PC-3 (cell line): ENCODE measurements at places on chromosomes 12 and 14. TPM values are rescaled to one million over a fixed set of nuclear protein-coding genes. Genes with fewer than 3 reads are reported as not detected.

DNA sequence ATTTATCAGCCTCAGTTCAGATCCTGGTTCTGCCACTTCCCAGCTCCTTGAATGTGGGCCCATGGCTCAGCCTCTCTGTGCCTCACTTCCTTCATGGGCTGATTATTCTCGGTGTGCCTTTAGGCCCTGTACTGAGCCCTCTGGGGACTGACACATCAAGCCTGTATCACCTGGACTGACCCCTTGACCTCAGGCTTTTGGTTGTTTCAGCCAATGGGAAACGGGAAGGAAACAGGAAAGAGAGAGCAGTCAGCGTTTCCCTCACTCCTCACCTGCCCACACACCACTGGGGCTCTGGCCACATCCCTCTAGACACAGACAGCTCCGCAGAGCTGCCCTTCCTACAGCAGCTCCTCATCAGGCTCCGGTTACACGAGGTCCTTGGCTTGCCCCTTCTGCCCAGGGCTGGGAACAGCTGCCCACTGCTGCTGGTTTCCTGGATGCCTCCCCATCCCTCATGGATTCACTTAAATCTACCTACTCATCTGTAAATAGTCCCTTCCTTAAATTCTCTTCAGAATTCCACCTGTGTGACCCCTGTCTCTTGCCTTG, 37.0 kb upstream of the ITPR2 start:
- DNase-seq: no peak

GRCh38 chr14:100568998-100569733, 18.1 kb downstream of the BEGAIN start:
- DNase-seq: no peak

DNA sequence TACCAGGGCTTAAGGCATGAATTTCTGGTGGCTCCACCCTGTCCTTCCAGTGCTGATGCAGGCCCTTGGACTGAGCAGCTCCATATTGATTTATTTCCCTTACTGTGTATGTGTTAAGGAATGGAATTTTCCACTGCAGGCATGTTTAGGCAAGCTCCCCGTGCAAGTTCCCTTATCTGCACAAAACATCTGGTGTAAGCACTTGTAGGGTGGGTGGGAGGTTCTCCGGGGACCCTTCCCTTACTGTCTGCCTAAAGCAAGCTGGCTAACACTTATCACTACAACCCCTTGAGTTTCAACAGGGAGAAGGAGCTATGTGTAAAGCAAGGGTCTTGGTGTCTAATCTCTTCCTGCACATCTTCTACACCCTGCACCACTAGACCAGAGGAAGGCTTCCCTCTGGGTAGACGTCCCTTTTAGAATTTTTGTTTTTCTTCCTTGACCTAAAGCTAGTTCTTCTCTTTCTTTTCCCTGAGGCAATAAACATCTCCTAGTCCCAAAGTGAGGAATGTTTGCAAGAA, 22.0 kb upstream of the DRAM1 start:
- no peak for DNase-seq

DNA sequence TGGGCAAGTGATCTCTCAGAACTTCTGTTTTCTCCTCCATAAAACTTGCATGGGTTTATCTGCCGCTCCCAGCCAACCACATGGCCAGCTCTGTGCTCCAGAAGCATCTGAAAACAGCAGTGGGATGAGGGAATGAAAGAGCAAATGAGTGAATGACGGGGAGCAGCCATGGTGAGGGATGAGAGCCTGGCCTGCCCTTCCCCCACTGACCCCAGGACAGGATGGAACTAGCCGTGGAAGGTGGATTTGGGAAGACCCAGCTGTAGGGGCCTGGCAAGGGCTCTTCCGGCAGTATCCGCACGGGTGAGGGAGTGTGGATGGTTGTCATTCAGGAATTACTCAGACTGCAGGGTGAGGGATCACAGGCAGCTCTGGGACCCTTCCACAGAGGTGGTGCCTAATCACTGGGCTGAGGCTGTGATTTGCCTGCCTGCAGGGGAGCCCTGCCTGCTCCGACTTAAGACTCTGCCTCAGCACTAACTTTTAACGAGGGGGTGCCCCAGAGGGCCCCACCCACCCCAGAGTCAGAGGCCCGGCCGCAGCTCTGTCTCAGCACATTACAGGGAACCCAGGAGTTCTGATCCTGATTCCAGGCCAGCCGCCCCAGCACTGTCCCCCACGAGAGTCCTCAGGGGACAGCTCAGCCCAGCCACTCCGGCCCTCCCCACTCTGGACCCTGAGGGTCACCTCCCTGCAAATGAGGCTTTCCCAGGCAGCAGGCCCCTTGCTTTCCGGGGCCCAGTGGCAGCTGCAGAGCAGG, 136.8 kb upstream of the C14orf180 start:
- no peak for DNase-seq

DNA sequence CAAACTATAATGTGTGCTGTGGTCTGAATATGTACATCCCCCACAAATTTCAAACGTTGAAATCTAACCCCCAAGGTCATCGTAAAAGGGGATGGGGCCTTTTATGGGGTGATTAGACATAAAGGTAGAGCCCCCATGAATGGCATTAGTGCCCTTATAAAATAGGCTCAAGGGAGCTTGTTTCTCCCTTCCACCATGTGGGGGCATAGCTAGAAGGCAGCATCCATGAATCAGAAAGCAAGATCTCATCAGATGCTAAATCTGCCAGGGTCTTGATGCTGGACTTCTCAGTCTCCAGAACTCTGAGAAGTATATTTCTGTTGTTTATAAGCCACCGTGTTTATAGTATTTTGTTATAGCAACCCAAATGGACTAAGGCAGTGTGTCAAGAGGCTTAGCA, 33.4 kb upstream of the IGF1 start:
- no peak for DNase-seq

- no peak for DNase-seq
These were observed 5.2 kb downstream of the KCNJ8 start for GRCh38 chr12:21769307-21769706.

DNA sequence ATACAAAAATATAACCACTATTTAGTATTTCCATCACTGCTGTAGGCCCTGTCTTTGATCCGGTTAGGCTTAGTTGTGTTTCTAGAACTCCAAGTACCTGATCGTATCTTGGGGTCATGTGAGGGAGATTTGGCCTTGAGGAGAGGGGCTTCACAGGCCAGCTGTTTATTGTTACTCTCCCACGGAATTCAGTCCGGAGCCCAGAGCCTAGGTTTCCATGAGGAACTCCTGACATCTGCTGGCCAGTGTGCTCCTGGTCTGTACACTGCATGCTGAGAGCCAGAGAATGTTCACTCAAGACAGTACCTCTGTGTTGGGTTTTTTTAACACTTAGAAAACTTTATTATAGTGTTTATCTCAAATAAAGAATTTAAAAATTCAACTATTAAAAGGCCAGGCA, 341.0 kb upstream of the TMEM132C start:
- peak; percentile 54 for DNase-seq

DNA sequence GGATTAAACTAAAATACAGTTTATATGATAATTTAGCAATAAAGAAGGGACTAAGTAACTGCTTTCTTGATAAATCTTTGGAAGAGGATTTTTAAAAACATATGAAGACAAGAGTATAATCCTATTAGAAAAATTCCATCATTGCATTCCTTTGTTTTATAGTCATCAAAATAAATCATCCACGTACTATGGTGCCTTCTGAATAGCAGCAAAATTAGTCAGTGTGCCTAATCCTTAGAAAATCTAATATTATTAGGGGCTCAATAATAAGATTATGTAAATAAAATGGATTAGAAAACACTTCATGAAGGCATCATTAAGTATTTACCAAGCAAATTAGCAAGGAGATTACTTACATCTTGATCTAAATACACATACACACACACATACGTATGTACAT, 102.1 kb downstream of the KCNH5 start:
- DNase-seq: no peak

DNA sequence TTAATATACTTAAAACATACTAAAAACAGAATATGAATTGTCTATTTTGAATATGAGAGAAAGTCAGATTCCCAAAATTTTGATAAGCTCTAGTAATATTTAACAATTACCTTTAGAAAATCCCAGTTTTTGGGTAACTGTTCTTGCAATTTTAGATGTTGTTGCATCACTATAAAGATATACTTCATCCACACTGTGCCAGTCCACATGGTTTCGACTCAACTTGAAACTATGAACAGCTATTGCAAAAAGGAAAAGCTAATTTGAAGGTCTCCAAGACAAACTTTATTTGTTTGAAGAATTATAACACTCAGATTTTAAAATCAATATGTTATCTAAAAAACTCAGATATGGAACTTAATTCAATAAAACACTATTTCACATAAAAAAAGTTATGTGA, 59.9 kb downstream of the DDHD1 start:
- DNase-seq: no peak

GRCh38 chr14:42110167-42110566, 503.5 kb downstream of the LRFN5 start:
- peak; percentile 85 for DNase-seq

- DNase-seq: no peak
These were observed 5.6 kb downstream of the CDCA4 start for GRCh38 chr14:105015242-105015641.

DNA sequence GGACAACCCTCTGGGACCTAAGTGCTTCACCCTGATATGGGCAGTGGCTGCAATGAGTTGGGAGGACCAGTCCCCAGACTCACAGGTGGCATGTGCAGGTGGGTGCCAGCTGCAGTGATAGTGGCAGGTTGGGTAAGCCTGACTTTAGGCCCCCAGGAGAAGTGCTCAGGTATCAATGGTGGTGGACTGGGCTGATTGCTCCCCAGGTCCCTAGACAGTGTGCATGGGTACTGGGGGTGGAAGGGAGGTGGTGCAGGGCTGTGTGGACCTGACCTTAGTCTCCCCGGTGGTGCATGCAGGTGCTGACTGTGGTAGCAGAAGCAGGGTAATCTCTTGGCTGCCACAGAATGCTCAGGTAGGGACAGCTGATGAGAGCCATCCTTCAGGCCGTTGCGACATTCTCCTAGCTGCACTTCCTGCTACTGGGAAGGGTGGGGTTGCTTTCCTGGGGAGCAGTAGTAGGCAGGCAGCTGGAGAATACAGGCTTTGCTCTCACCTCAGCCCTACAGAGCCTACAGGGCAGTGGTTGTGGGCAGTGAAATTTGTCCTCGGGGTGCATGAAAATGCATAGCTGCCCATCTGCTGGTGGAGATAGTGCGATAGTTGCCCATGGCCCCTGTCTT, 33.3 kb upstream of the CCND2 start:
- DNase-seq: no peak

- DNase-seq: no peak
These were observed 20.0 kb upstream of the SOCS2 start for GRCh38 chr12:93552427-93552826.

- no peak for DNase-seq
These were observed 30.6 kb downstream of the CCER1 start for GRCh38 chr12:90924406-90924805.

DNA sequence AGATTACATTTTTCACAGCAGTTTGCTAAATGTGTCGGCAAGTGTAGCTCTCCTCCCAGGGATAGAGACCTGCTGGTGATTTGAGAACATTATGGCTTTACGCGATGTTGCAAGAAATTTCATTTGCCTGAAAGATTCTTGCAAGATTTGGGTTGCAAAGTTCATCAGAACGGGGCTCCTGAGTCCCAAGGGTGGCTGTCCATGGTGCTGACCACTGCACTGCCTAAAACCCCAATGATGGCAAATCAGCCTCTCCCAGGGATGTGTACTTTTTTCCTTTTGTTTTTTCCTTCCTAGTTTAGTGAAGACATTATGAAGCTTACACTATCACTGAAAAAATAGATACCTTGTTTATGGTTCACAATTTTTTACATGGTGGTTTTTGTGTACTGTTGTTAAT, 85.4 kb downstream of the WSCD2 start:
- DNase-seq: peak; percentile 37

DNA sequence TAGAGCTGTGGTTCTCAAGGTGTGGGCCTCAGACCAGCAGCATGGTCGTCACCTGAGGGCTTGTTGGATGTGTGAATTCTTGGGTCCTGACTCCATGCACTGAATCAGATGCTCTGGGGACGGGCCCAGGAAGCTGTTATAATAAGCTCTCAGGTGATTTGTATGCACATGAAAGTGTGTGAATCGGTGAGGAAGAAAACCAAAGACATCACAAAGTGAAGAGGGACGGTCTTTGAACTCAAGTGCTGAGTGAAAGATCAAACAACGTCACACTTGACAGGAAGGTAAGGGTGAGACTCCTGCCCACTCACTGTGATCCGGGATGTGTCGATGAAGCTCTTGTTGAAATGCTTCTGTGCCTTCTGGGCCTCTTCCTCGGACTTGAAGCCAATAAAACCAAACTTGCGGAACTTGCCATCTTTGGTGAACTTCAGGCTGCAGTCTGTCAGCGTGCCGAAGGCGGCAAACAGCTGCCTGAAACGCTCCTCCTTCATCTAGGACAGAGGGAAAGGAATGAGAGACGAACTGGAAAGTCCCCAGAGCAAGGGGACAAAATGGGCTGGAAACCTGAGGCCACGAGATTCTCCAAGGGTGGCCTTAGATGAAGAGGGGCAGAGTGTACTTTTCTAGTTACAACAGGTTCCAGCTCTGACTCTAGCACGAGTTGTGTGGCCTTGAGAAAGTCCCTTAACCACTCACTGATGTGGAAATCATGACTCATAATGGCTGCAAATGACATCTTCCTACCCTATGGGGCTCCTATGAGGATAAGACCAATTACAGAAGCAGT, 4.0 kb downstream of the RBM19 start:
- DNase-seq: peak; percentile 43

DNA sequence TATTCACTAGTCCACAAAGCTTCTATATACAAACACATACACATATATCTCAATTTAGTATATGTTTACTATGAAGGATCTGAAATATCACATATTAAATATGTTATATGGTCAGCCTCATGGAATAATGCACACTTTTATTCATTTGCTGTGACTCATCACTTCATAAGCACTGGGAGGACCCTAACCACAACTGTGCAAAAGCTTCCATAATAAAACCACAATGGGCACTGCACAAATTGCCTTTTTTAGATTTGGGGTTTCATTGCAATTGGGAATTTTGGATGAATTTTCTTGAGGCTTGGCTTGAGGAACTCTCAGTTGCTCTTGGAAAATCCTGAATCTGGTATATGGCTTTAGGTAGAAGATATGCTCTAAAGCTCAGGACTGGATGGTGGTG, 399.4 kb downstream of the C12orf75 start:
- no peak for DNase-seq

- DNase-seq: no peak
These were observed 39.3 kb downstream of the SNRPF start for GRCh38 chr12:95898081-95898480.

GRCh38 chr14:86858591-86858990, 1134.4 kb downstream of the GALC start:
- DNase-seq: no peak

DNA sequence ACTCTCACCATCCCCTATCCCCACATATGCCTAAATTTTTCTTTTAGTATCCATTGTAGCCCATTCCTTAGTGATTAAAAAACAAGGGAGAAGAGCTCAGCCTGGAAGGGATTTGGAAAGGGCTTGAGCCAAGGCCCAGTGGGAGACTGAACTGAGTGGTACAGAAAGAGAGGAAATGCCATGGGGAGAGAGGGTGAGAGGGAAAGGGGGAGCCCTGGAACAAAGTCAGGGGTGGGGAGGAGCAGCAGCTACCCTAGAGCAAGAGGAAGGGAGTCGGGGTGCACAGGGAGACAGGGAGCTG, 2.6 kb upstream of the ATN1 start:
- no peak for DNase-seq

- DNase-seq: no peak
These were observed 17.7 kb upstream of the LRP1-AS start for GRCh38 chr12:57164966-57165625.

- DNase-seq: no peak
These were observed 48.7 kb upstream of the GARIN2 start for GRCh38 chr14:67140556-67140955.

GRCh38 chr14:32414808-32415255, 85.7 kb downstream of the AKAP6 start:
- DNase-seq: no peak

CMA1 gene
- not detected in 2 replicates for total RNA-seq

LMO3 gene
- 2.3 TPM in 1 of 2 replicates, not detected in the other for total RNA-seq

HNF1A gene
- not detected in 2 replicates for total RNA-seq

SDR9C7 gene
- total RNA-seq: not detected in 2 replicates

TXNDC16 gene
- total RNA-seq: 3.9 and 4.0 TPM in 2 replicates
